Suprapubic skin (tissue), 4 donors: ENCODE measurements at places on chromosomes 4 and X. TPM values are rescaled to one million over a fixed set of nuclear protein-coding genes. Genes with fewer than 3 reads are reported as not detected.

Gene CCSER1
- total RNA-seq, result 6.7 TPM

Gene ABCG2
- 5.1 TPM for total RNA-seq

DNA sequence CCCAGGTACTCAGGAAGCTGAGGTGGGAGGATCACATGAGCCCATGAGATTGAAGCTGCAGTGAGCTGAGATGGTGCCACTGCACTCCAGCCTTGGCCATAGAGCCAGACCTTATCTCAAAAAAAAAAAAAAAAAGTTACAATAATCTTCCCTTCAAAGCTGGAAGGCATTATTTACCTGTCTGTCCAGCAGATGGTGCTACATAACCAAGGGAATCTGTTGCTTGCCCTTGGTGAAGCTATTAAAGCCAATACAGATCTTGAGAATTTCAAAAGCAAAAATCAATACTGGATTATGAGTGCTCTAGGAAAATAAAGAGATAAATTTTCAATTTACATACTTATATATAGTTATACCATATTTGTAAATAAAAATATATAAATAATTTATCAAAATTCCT, 25.9 kb downstream of the PKD2 start:
- H3K27ac ChIP-seq, result no peak overlapping the region
- H3K4me1 ChIP-seq, result no peaks in the 10 kb centered on the region
- DNase-seq, result no peak
- H3K27me3 ChIP-seq, result no peaks in the 10 kb centered on the region
- H3K36me3 ChIP-seq, result peaks cover 30% of the 10 kb centered on the region
- no peak overlapping the region for H3K4me3 ChIP-seq

Gene PABPC4L
- 0.17 TPM for total RNA-seq

Gene ADH1A
- not detected for total RNA-seq

DNA sequence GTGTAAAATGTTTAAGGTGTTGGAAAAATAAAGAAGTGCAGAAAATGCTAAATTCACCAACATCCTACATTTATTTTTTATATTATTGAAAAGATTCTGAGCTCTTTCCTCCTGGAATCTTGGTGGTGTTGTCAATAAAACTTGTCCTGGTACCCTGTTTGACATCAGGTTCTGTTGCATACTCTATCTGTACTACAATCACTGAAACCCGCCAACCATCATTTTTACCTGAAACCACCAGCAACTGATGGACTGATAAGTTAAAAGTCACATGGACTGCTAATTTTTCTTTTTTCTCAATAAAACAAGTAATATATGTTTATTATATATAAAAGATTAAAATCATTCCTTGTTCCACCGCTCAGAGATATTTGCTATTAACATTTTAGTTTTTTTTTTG, 23.4 kb downstream of the STAP1 start:
- H3K36me3 ChIP-seq, result no peaks in the 10 kb centered on the region
- no peaks in the 10 kb centered on the region for H3K27me3 ChIP-seq
- H3K27ac ChIP-seq, result no peak overlapping the region
- H3K4me3 ChIP-seq, result no peak overlapping the region
- DNase-seq, result no peak

- H3K27me3 ChIP-seq, result no peaks in the 10 kb centered on the region
- no peaks in the 10 kb centered on the region for H3K36me3 ChIP-seq
- no peak within 1 kb of the TSS for H3K4me3 ChIP-seq
- no peak within 1 kb of the TSS for H3K27ac ChIP-seq
- H3K4me1 ChIP-seq, result no peaks in the 10 kb centered on the region
- no peak for DNase-seq
Observed at GRCh38 chrX:134658002-134658759, at the start of gene PLAC1. PLAC1 (minus strand) TSS chrX:134658471; CDS start chrX:134566682, 91,789 bp downstream.

Gene UGT8
- total RNA-seq, result 2.6 TPM

DNA sequence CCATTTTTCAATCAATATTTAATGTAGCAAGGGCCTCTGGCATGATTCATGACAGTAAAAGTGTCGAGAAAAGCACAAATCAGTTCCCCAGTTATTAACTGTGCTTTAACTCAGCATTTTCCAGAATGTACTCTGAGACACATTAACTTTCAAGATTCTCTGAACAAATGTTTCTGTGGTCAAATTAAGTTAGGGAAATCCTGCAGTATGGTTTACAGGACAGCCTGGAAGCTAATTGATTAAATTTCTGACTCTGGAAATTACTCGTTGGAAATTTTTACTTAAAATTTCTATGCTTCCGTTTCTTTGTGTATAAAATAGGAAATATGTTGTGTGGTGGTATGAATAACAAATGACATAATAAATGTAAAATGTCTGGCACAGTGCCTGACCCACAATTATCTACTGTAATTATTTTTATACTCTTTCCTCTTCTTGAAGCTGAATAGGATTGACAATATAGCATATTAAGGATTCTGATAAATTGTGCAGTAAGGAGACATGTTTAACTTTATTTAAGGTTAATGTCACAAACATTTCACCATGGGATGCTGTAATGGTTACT, 33.7 kb downstream of the STK32B start:
- no peaks in the 10 kb centered on the region for H3K27me3 ChIP-seq
- no peaks in the 10 kb centered on the region for H3K4me1 ChIP-seq

GRCh38 chrX:27555514-27555913, 34.6 kb upstream of the DCAF8L2 start:
- no peaks in the 10 kb centered on the region for H3K36me3 ChIP-seq
- no peaks in the 10 kb centered on the region for H3K27me3 ChIP-seq
- H3K27ac ChIP-seq, result no peak overlapping the region
- DNase-seq, result no peak
- H3K4me3 ChIP-seq, result no peak overlapping the region
- no peaks in the 10 kb centered on the region for H3K4me1 ChIP-seq

- no peak for DNase-seq
- H3K27ac ChIP-seq, result no peak overlapping the region
- no peaks in the 10 kb centered on the region for H3K27me3 ChIP-seq
- H3K4me3 ChIP-seq, result no peak overlapping the region
- no peaks in the 10 kb centered on the region for H3K36me3 ChIP-seq
- peaks cover 18% of the 10 kb centered on the region for H3K4me1 ChIP-seq
Observed at GRCh38 chrX:53681661-53682060, 4.9 kb downstream of the HUWE1 start.
